Neural progenitor cell (in vitro differentiated cells): ENCODE measurements at places on chromosomes 6 and 20. TPM values are rescaled to one million over a fixed set of nuclear protein-coding genes. Genes with fewer than 3 reads are reported as not detected.

GRCh38 chr6:85388531-85388930 lies 61.4 kb upstream of the NT5E start:
- no peak for DNase-seq
- H3K4me1 ChIP-seq: no peaks in the 10 kb centered on the region
- H3K4me3 ChIP-seq: no peak overlapping the region
- H3K36me3 ChIP-seq: no peaks in the 10 kb centered on the region
- H3K27me3 ChIP-seq: no peaks in the 10 kb centered on the region

DNA sequence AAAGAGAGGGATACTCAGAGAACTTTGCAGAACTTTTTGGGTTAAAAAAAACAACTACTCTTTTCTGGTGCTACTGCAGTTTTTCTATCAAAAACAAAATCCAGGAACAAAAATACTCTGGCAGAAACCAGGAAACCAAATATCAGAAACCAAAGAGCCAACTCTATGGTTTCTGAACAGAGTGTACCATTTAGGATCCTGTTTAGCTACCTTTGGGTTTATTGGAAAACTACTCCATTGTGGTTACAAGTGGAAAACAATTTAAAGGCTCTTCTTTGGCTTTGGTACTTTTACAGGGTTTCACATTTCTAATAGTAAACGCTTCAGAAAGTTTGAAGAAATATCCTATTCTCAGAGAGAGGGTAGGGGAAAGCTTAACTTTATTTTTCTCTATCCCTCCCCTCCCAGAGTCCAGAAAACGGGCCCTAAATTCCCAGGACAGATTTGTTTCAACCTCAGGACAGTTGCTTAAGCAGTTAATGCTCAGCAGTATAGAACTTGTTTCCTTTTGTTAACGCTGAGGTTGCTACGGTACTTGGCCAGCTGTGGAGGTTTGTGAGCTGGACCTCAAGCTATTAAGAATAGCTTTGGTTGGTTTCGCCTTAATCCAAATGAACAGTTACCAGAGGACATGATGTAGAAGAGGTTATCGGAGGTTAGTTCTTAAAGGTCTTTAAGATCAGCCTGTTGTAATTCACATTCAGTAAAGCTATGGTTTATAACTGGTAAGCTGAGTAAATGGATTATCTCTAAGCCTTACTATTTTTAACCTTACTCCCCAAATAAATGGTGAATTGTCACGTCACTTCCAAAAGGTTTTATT lies 47.9 kb downstream of the FOXO3 start:
- no peaks in the 10 kb centered on the region for H3K27me3 ChIP-seq
- no peak overlapping the region for H3K4me3 ChIP-seq
- H3K4me1 ChIP-seq: peaks cover 29% of the 10 kb centered on the region
- peak; percentile 34 for DNase-seq
- no peaks in the 10 kb centered on the region for H3K36me3 ChIP-seq

The SLC17A2 gene
- total RNA-seq: not detected in 2 replicates

- no peaks in the 10 kb centered on the region for H3K4me1 ChIP-seq
- DNase-seq: no peak
- H3K27me3 ChIP-seq: no peaks in the 10 kb centered on the region
- no peak overlapping the region for H3K27ac ChIP-seq
- no peak overlapping the region for H3K4me3 ChIP-seq
Observed at GRCh38 chr20:59020938-59021551, 1.8 kb downstream of the TUBB1 start.

The KLHDC3 gene
- total RNA-seq: 122 and 165 TPM in 2 replicates

- H3K27ac ChIP-seq: no peak overlapping the region
- no peaks in the 10 kb centered on the region for H3K4me1 ChIP-seq
- H3K36me3 ChIP-seq: no peaks in the 10 kb centered on the region
- H3K4me3 ChIP-seq: no peak overlapping the region
- no peaks in the 10 kb centered on the region for H3K27me3 ChIP-seq
Observed at GRCh38 chr20:42494290-42494689, 695.4 kb downstream of the PTPRT start.

The SNAP25 gene
- total RNA-seq: not detected in 2 replicates

The BACH2 gene
- 3.9 and 5.3 TPM in 2 replicates for total RNA-seq

GRCh38 chr6:35049156-35049735 lies 91.9 kb downstream of the TCP11 start:
- H3K36me3 ChIP-seq: no peaks in the 10 kb centered on the region
- no peak overlapping the region for H3K4me3 ChIP-seq
- DNase-seq: no peak

The VSX1 gene
- total RNA-seq: not detected in 2 replicates

- no peaks in the 10 kb centered on the region for H3K27me3 ChIP-seq
- H3K4me3 ChIP-seq: no peak overlapping the region
- no peaks in the 10 kb centered on the region for H3K4me1 ChIP-seq
- no peak for DNase-seq
- H3K27ac ChIP-seq: no peak overlapping the region
Observed at GRCh38 chr6:167549213-167549612, 224.3 kb downstream of the TTLL2 start.

The DUSP15 gene
- total RNA-seq: 0.45 and 1.1 TPM in 2 replicates

DNA sequence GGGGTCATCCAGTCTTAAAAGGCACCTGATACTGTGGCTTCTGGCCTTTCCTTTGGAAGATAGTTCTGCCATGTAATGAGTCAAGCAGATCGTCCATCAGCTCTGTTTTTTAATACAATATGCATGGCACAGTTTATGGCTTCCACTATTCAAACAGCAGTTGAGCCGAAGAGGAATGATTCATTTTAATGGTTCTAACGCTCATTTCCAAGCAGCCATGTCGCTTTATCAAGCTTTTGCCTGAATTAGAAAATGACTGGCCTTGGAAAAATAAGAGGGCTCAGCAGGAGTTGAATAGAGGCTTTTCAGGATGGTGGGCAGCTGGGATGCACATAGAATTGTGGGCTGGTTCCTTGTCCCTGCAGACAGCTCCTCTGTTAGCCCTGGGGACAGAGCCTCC lies 138.1 kb downstream of the SOBP start:
- H3K36me3 ChIP-seq: no peaks in the 10 kb centered on the region
- H3K4me1 ChIP-seq: peaks cover 46% of the 10 kb centered on the region
- no peaks in the 10 kb centered on the region for H3K27me3 ChIP-seq

The ARMH2 gene
- total RNA-seq: not detected in 2 replicates
